ENCODE measurements at places on chromosomes 1 and 21. TPM values are rescaled to one million over a fixed set of nuclear protein-coding genes. Genes with fewer than 3 reads are reported as not detected.

Gene ERVH48-1
- 0.13 TPM for total RNA-seq

- H3K36me3 ChIP-seq: peaks cover 2% of the 10 kb centered on the region
- H3K4me1 ChIP-seq: peaks cover 3% of the 10 kb centered on the region
- H3K27ac ChIP-seq: no peak overlapping the region
- H3K4me3 ChIP-seq: no peak overlapping the region
- DNase-seq: no peak
These were observed 6.0 kb downstream of the TRABD2B start for GRCh38 chr1:47991187-47991586.

- H3K4me1 ChIP-seq: peaks cover 20% of the 10 kb centered on the region
- H3K27me3 ChIP-seq: peaks cover 25% of the 10 kb centered on the region
- H3K27ac ChIP-seq: no peak overlapping the region
- no peaks in the 10 kb centered on the region for H3K36me3 ChIP-seq
- no peak overlapping the region for H3K4me3 ChIP-seq
These were observed 7.2 kb downstream of the INAVA start for GRCh38 chr1:200901796-200902444.

GRCh38 chr1:31413405-31414001 is 490 bp downstream of the SERINC2 start:
- H3K4me1 ChIP-seq: peaks cover 4% of the 10 kb centered on the region
- peak overlapping the region; percentile 50 for H3K27ac ChIP-seq
- H3K4me3 ChIP-seq: peak overlapping the region; percentile 78

DNA sequence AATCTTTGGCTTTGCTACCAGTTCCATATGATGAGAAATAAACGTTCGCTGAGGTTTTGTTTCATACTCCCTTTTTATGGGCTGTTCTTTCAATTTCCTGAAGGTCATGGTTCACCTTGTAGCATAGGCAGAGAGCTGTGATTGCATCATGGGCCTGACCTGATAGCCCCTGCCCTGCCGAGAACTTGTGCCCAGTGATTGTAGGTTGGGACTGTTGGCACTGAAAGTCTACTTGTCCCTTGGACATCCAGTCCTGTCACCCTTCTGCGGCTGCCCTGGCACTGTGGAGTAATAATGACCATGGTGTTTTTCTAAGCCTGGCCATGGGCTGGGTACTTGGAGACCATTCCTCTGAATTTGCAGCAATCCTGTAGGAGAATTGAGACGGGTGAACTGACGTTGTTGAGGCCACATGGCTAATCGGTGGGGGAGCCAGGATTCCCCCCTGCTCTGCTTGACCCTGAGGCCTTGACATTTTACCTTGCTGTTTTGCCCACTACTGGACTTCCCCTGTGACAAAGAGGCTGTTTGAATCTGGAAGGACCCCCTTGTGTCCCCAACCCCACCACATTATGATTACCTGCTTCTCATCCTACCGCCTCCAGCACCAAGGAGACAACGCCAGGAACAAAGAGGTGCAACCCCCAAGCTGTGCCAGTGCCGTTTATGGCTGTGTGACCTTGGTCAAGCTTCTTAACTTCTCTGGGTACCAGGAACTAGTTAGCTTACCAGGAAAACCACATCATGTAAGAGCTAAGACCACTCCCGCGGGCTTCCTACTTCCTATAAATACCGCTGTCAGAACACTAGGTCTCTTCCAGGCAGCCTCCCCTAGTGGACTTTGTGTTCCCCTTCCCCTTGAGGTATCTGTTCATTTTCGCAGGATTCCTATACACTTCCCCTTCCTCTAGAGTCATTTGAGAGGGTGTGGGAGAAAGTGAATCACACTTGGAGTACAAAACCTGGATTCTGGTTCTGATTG is 23.4 kb downstream of the SESN2 start:
- H3K27me3 ChIP-seq: peaks cover 5% of the 10 kb centered on the region
- no peak for DNase-seq
- peaks cover 30% of the 10 kb centered on the region for H3K4me1 ChIP-seq
- H3K36me3 ChIP-seq: peaks cover 30% of the 10 kb centered on the region
- no peak overlapping the region for H3K4me3 ChIP-seq

DNA sequence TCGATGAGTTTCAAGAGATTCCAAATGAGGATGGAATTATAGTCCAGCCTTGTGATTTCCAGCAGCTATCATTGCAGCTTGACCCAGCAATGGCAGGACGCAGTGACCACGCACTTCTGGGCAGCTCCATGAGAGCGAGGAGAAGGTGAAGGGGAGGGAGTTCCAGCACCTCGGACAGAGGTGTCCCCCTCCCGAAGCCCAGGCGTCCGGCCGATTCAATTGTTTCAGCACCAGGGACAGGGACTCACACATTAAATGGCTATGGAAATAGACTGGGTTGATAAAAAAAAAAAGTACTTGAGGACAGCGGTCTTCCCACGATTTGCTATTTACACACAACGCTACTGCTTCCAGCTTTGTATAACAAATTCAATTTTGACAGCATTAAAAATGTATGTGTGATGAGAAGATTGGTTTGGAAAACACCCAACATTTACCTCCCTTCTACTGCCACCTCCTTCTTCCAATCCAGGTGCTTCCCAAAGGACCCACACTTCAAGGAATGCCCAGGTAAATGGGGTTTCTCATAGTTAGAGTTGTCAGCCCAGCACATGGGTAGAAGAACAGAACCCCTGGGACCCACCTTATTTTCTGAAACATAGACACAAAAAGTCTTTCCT is 71.8 kb downstream of the DISP3 start:
- peak; percentile 78 for DNase-seq
- H3K36me3 ChIP-seq: no peaks in the 10 kb centered on the region
- no peaks in the 10 kb centered on the region for H3K4me1 ChIP-seq
- H3K27ac ChIP-seq: no peak overlapping the region
- H3K4me3 ChIP-seq: no peak overlapping the region
- peaks cover 13% of the 10 kb centered on the region for H3K27me3 ChIP-seq

DNA sequence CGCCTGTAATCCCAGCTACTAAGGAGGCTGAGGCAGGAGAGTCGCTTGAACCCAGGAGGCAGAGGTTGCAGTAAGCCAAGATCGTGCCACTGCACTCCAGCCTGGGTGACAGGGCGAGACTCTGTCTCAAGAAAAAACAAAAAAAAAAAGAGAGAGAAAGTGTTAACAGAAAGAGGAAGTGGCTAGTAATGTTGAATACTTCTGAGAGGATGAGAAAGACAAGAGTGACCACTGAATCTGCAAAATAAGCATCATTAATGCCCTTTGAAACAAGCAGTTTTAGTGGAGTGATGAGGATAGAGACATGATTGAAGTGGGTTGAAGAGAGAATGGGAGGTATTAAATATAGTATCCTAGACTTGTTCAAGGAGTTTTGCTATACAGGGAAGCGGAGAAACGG is 11.7 kb downstream of the MPZ start:
- peaks cover 3% of the 10 kb centered on the region for H3K36me3 ChIP-seq
- peaks cover 9% of the 10 kb centered on the region for H3K4me1 ChIP-seq
- DNase-seq: no peak
- no peak overlapping the region for H3K4me3 ChIP-seq
- no peaks in the 10 kb centered on the region for H3K27me3 ChIP-seq
- no peak overlapping the region for H3K27ac ChIP-seq

GRCh38 chr1:11455967-11456570 is 22.9 kb upstream of the DISP3 start:
- no peak overlapping the region for H3K4me3 ChIP-seq
- H3K36me3 ChIP-seq: no peaks in the 10 kb centered on the region

DNA sequence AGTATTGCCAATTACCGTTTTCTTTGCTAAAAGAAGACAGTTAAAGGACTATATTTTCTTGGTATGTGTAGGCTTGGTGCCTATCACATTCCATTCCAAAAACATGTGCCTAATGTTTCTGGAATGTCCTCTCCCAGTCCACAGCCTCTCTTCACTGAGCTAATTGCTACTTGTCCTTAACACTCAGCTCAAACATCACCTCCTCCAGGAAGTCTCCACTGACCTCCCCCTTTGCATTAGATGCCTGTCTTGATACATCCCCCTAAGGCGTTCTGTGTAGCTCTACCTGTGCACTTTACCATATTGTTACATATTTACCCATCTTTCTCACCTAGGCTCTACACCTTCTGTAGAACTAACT is 195.6 kb upstream of the CAMK1G start:
- DNase-seq: no peak
- H3K27me3 ChIP-seq: no peaks in the 10 kb centered on the region
- H3K36me3 ChIP-seq: no peaks in the 10 kb centered on the region
- no peak overlapping the region for H3K27ac ChIP-seq
- H3K4me3 ChIP-seq: no peak overlapping the region

DNA sequence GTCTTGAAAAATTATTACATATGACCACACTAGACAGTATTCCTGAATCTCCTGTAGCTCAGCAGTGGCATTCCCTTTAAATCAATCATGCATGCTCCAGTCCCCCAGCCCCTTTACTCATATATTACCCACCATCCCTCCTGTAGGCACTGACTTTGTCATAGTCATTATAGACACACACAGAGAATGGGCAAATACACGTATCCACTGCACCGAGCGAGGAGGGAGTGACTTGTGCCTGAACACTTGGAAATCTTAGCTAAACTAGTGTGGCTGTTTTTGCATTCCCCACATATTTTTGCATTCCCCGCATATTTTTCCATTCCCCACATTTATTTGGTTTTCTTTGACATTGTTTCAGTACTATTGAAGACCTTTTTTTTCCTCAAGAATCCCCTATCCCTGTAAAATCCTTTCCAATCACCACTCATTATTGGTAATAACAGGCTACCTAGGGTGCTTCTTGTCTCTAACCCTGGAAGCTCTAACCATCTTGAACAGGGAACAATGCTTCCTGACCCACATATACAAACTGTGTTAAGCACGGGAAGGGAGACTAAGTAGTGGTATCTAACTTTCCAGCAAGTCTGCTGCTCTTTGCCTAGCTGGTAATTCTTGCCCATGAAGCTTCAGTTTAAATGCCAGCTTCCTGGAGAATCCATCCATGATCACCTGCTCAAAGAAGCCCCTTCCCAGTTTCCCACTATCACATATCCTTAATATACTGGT is 534.4 kb upstream of the CAMK1G start:
- no peak overlapping the region for H3K27ac ChIP-seq
- no peak overlapping the region for H3K4me3 ChIP-seq
- H3K36me3 ChIP-seq: no peaks in the 10 kb centered on the region
- no peaks in the 10 kb centered on the region for H3K4me1 ChIP-seq

DNA sequence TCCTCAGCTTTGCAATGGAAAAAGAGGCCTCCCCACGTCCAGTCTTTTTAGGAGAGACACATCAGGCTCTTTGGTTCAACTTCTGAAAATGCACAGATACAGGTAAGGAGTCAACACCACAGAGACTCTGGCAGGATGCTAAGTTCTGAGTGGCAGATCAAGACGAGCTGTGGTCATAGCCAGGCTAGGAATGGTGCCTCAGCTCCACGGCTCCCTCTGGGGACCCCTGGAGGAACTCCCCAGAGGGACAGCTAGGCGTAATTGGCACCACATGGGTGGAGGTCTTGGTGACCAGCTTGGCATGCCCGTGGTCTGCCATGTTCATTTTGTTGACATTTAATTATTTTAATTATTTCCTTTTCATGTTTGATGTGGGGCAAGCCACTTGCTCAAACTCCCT is 206.1 kb downstream of the KAZN start:
- H3K27me3 ChIP-seq: no peaks in the 10 kb centered on the region
- no peak overlapping the region for H3K27ac ChIP-seq
- H3K4me1 ChIP-seq: peaks cover 5% of the 10 kb centered on the region
- H3K36me3 ChIP-seq: no peaks in the 10 kb centered on the region

DNA sequence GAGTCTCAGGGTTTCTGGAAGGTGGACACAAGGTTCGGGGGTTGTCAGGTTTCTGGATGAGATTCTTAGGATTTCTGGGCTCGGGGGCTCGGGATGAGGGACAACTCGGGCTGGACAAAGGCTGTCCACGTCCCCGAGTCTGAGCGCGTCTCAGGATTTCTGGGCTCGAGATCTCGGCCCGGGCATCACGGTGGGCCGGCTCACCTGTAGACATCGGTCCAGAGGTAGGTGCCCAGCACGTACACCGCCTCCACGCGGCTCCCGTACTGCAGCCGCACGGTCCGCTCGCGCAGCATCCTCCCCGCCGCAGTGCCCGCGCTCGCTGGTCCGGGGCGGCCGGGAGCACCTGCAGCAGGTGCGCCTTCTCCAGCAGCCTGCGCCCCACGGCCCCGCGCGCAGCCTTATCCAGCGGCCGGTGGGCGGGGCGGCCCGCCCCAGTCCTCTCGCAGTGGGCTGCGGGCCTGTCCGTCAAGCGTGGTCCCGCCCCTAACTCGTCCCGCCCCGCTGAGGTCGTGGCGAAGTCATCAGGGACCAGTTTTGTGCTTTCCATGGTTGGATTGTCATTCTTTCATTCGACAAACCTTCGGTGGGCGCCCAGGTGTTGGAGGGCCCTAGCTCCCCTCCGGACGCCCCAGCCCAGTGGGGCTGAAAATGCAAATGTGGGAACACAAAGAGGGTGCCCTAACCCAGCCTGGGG is at the start of gene PADI2:
Gene PADI2, minus strand, starts transcription at position 376 of the 697 bp plus-strand sequence. Its CDS starts 80 bp downstream, at position 296.
- H3K27ac ChIP-seq: no peak within 1 kb of the TSS
- H3K4me1 ChIP-seq: peaks cover 9% of the 10 kb centered on the region
- no peaks in the 10 kb centered on the region for H3K36me3 ChIP-seq
- H3K4me3 ChIP-seq: no peak within 1 kb of the TSS
- H3K27me3 ChIP-seq: peaks cover 44% of the 10 kb centered on the region

DNA sequence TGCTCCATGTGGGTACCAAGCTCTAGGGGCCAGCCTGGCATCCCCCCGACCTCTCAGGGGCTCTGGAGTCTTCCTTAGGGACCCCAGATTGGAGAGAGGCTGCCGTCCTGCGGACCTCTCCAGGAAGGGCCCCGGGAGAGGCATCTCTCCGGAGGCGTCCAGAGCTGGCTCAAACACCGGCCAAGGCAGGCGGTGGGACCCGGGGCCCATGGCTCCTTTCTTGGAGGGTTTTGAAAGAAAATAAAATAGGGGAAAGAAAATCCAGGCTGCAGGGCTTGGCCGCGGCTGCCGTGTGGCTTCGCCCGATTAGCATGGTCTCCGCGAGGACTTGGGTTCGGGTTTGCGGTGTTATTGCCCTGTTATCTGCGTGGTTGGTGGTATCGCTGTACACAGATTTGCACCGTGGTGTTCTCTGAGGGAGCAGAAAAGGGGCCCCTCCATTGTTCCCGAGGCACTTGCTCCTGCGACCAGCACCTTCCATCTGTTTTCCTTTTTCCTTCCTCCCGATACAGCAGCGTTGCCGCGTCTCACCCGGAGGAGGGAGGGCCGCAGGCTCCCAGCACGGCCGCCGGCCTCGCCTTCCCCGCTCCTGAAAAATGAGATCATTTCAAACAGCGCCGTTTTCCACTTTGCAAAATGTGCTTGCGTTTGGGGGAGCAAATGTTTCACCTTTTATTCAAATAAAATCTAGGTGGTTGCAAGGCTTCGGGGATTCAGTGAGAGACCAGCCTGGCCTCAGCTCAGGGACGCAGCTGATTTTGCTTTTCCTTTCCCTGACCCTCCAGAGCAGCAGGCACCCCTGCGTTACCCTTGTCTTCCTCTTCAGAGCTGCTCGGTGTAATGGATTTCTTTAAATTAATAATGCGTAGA is 86.3 kb downstream of the PRDM16 start:
- no peak overlapping the region for H3K27ac ChIP-seq
- DNase-seq: no peak

DNA sequence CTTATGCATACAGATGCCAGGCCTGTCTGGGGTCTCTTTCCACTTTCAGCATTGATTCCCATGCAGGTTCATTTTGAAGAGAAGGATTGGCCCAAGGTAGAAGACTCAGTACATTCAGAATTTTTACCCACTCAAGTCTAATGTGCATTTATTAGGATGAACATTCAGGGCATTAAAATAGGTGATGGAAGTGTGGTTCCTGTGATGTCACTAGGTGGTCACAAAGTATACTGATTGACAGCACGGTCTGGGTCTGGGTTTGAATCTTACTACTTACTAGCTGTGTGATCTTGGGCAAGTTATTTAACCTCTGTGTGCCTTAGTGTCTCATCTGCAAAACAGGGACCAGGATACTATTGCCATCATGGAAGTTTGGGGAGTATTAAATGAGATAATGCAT is 711 bp upstream of the ZNF648 start:
- peaks cover 40% of the 10 kb centered on the region for H3K27me3 ChIP-seq
- H3K36me3 ChIP-seq: no peaks in the 10 kb centered on the region
- H3K4me3 ChIP-seq: no peak overlapping the region
- no peak overlapping the region for H3K27ac ChIP-seq
